ENCODE measurements at places on chromosomes 3 and 15.
A peak's percentile ranks its signal among the peaks of the same experiment; 100 is the strongest.

GRCh38 chr3:139388821-139389551, 461 bp downstream of the COPB2 start:
- DNase-seq = no peak

GRCh38 chr3:107956991-107957900, 133.6 kb downstream of the CD47 start:
- no peak for DNase-seq

- DNase-seq = no peak
Measured at GRCh38 chr3:129365296-129366136, 62.9 kb downstream of the EFCAB12 start.

GRCh38 chr3:114420072-114420471, 126.2 kb downstream of the TIGIT start:
- DNase-seq = peak; percentile 9

DNA sequence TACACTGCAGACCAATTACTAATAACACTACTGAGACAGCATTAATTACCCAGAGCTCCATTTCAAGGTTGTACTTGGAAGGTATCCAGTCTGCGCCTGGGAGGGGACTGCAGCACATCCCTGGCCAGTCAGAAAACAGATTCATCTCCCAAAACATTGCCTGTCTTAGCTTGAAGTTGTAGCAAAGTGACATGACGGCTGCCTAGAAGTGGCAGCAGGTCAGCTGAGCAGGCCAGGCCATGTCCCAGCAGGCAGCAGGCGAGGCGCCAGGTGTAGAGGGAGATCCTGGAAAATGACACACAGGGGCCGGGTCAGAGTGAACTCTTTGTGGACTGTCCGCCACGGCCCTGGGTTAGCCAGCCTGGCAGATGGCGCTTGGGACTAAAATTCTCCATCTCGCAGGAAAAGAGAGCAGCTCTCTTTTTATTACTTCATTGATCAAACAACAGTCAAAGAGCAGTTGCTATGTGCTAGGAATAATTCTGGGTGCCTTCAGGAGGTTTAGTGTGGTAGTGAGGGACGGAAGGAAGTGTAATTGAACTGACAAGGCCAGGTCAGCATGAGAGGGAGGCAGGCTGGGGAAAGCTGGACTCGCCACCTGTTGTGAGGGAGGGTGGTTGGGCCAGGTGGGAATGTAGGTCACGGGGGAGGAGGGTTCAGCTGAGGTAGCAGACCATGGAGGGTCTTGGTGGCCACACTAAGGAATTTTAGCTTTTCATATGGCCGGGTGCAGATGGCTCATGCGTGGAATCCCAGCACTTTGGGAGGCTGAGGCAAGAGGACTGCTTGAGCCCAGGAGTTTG, 1.3 kb upstream of the MAP6D1 start:
- DNase-seq = no peak

GRCh38 chr15:39543651-39544050, 37.2 kb upstream of the THBS1 start:
- peak; percentile 53 for DNase-seq

GRCh38 chr3:37241880-37242279, 67.5 kb upstream of the LRRFIP2 start:
- DNase-seq = no peak

GRCh38 chr3:149449799-149450198, 24.7 kb upstream of the TM4SF4 start:
- DNase-seq = peak; percentile 41

GRCh38 chr3:61876797-61877196, 315.4 kb downstream of the PTPRG start:
- DNase-seq = no peak

- DNase-seq = no peak
Measured at GRCh38 chr3:59386165-59386564, 336.3 kb upstream of the CFAP20DC start.

DNA sequence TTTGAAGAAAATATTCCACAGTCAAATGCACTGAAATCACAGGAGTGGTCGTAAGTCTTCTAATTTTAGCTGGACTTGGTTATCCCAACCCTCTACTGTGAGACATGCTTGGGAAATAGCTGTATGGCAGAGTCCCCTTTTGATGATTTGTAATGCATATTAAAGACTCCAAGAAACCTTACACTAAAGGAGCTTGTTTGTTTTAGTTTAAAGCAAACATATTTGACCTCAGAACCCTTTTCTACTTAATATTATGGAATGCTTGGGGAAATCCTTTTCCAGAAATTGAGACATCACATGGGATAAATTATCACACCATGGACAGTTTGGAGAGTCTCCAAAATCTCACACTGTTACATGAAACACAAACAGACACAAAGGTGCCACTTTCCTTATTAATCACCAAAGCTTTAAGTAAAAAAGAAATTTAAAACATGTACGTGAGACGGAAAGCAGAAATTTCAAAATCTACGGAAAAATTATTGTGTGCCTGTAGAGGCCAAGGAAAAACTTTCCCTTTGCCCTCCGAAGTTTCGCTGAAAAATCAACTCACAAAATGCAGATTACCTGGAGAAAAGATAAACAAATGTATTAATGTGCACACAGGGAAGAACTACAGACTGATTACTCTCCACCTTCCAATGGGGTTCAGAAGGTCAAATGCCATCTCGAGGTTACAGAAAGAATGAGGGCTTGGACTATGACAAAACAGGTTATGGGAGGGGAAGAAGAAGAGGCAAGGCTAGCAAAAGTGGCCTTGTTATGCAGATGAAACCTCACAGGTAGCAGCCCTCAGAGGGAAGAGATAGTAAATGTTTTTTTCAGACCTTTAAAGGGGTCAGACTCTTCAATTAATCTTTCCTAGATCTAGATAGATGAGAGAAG, 7.0 kb upstream of the CPB1 start:
- no peak for DNase-seq

DNA sequence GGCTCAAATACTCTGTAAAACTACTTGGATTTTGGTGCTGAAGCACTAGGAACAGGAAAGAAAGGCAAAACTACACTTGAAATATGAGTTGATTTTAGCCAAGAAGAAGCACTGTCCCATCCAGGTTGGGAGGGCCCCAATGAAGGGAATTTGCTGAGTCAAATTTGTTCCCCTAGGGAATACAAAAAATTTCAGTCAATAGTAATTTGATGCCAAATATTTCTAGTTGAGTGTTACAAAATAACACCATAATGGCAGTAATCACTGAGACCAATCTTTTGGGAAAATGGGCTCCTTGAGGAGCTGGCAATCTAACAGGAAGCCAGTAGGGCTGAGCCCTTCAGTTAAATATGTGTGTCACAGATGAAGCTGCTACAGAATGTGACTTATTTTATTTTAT, 896.9 kb downstream of the DIPK2A start:
- no peak for DNase-seq

- no peak for DNase-seq
Measured at GRCh38 chr3:142850395-142851023, 38.4 kb downstream of the PCOLCE2 start.

DNA sequence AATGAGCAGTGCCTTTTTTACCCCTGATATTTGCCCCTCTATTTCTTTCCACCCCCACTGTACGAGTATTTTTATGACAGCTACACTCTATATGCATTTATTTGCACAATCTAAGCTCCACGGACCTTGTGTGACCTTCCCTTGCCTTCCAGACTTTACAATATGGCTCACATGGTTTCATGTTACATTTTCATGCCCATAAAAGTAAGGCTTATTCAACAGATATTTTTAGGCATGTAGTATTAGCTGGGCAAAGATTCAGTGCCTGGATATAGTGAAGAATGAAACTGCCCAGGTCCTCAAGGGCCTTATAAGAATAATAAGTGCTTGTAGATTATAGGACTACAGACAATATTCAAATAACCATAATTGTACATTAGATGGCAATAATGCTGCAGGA, 481.9 kb upstream of the CNTN4 start:
- DNase-seq = no peak

GRCh38 chr15:56467616-56468015, 2.7 kb upstream of the MNS1 start:
- DNase-seq = no peak

GRCh38 chr15:31467361-31467760, 140.7 kb downstream of the KLF13 start:
- no peak for DNase-seq

DNA sequence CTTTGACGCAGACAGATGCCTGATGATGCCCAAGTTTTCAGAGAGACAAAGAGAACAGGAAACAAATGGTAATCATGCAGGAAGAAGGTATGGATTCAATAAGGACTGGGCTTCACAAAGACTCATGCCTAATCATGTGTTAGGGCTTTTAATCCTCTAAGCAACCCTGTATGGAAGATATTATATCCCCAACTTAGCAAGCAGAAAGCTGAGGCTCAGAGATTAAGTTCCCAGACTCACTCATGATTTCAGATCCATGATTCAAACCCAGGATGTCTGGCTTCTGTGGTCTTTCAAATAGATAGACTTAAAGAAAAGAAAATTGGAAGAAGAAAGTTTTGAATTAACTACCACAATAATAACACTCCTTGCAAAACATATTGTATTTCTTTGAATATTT, 4.1 kb upstream of the CLASP2 start:
- DNase-seq = no peak

DNA sequence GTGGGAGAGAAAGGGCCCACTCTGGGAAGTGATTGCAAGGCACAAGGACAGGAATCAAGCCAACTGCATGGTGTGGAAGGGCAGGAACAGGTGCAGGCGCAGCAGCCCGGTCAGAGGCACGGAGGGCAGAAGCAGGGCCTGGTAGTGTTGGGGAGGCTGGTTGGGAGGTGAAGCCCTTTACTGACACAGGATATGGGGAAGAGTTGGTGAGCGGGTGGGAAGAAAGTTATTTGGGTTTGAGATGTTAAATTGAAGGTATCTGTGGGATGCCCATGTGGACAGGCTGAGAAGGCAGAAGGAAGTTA, 83.6 kb upstream of the ABHD2 start:
- DNase-seq = no peak

GRCh38 chr15:49674370-49674769, 53.5 kb downstream of the DTWD1 start:
- no peak for DNase-seq

DNA sequence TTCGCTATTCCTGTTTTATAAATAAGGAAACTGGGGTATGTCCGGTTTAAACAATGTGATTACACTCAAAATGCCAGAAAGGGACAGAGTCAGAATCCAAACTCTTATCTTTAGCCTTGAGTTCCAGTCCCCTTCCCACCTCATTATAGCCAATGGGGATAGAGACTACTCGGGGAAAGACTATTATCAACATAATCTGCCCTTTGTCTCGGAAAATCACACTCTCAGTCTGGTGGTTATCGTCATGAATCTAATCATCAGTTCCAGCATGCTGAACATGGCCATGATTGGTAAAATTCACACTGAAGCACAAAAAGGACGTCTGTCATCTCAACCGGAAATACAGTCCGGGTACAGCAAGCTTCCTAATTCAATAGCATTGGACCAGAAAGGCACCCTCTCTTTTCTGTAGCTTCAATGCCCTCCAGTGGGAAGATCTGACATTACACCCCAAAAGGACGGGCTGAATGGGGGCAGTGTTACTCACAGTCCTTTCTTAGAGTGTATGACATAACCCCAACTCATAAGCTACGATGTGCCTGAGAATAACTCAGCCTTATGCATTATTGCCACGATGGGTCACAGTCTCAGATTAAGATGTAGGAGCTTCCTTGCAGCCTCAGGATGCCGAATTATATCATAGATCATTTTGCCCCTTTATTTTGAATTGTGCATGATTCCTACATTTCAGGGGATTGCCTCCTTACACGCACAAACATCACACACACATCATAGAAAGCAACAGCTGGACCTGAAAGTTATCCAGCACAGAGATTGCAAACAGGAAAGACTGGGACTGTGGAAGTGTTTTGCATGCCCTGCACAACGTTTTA, 390.4 kb upstream of the LMCD1 start:
- peak; percentile 70 for DNase-seq

DNA sequence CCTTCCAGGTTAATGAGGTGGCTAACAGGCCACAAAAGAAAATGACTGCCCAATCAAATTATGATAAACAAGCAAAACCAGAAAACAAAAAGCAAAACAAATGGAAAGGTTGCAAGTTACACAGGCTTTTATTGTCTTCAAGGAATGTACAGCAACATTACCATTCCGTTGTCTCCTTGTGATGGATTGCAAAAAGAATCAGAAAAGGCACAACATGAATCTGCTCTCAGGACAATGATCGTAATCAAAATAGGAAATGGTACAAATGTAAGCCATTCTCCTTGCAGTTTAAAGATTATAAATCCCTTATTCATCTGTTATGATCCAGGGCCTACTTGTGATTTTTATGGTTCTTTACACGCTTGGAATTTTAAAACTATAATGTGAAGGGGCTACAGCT, 125.8 kb downstream of the ECT2 start:
- no peak for DNase-seq

GRCh38 chr3:71978150-71978721, 193.3 kb upstream of the PROK2 start:
- no peak for DNase-seq

GRCh38 chr15:89381888-89382686, 47.5 kb upstream of the POLG start:
- DNase-seq = no peak

DNA sequence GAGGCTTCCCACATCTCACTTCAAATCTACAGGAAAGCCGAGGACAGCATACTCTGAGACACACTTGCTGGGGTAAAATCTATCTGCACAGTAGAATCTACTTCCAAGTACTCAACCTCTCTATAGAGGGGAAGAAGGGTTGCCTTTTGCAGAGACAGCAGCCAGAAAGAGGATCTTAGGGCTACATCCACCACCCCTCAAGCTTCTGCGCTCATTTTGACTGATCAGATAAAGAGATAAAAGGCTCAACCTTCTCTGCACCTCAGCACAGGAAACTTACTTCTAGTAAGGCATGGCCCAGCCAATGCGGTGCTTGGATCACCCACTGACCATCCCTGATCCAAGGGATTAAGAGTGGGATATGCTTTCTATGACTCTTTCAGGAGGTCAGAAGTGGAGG, 6.9 kb upstream of the SLC9A9 start:
- no peak for DNase-seq

GRCh38 chr3:57268416-57268815, 24.1 kb downstream of the ASB14 start:
- DNase-seq = no peak

DNA sequence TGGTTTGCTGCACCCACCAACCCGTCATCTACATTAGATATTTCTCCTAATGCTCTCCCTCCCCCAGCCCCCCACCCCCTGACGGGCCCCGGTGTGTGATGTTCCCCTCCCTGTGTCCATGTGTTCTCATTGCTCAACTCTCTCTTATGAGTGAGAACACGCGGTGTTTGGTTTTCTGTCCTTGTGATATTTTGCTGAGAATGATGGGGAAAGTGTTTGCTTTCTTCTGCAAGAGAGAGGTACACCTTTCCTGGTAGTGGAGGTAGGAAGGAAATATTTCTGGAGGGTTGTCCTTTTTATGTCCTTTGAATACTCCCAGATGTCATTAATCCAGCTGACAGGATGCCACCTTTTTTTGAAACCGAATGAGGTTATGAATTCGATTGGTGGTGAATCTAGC, 10.5 kb upstream of the SLC28A1 start:
- DNase-seq = no peak

All from iPS-NIHi11 (cell line).